Activated CD4-positive, alpha-beta T cell treated with anti-CD3 and anti-CD28 coated beads, Interleukin-2, amount 10 ng/mL, durations not matched to agents 7 days and 5 days (primary cell): ENCODE measurements at places on chromosomes 11 and 22.

DNA sequence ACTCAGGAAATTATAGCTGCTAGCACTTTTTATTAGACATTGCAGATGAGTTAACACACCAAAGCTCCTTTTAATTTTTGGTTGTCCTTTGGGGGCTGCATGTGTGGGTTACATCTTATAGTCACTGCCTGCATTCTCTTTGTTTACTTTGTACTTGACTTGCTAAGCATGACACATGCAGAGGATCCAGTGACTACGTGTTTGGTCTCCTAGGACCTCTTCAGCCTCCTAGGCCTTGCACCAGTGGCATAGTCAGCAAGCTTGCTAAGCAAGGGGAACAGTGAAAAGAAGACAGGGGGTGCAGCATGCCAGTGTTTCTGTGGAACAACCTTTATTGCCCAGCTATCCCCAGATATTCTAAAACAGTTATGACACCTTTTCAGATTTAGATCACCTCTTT, 108.2 kb downstream of the PAX6 start:
- DNase-seq = no peak

GRCh38 chr11:68381716-68382115, 69.3 kb downstream of the LRP5 start:
- DNase-seq = no peak

DNA sequence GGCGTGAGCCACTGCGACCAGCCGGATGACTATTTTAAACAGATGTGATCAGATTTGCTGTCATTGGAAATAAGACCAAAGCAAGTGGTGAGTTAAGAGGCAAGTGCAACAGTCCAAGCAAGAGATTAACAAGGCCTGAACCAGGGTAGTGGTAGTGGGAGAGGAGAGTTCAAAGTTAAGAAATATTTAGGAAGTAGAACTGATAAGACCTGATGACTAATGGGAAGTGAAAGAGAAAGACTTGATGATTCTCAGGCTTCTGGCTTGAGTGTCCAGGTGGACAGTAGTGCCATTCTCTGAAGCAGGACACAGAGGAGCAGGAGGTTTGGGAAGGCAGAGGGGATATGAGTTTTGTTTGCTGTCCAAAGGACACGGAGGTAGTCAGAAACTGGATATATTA, 7.2 kb downstream of the NDUFC2 start:
- DNase-seq = no peak

- DNase-seq = no peak
These were observed 3.7 kb downstream of the MIAT start for GRCh38 chr22:26660961-26661578.

DNA sequence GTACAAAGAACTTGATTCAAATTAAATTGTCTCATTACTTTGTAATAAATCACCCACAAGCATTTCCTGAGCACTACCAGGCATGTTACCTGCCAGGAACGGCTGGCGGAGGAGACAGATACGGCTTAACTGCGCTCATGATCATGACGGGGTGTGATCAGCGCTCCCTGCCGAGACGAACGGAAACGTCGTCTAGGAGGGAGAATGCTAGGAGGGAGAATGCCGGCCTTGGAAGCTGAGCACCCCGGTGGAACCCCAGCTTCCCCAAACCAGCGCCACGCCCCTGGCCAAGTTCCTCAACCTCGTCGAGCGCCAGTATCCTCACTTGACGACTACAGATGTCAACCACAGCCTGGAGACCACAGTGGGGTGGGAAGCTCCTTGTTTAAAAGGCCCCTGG, 272.8 kb downstream of the CTTN start:
- no peak for DNase-seq
